NCI-H524 treated with DMSO at 0.1 percent for 48 hours (cell line): ENCODE measurements at places on chromosomes 4 and X.

- no peak for DNase-seq
Observed at GRCh38 chr4:8866828-8867623, 4.6 kb downstream of the HMX1 start.

DNA sequence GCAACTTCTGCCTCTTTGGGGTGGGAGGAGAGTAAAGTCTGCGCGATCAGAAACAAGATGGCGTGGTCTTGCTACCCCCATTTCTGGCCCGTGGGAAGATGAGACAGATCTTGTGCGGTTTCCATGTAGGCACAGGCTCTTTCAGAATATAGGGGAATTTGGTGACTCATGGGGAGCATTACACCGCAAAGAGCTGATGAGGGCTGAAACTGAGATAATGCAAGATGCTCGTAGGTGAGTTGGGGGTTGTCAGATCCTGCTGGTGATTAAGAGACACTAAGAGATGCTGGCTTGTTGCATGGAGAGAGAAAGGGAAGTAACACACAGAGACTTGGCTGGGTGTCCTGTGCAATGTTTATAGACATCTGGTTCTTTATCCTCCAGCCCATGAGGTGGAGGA, 1.5 kb downstream of the EVC start:
- no peak for DNase-seq

- DNase-seq: no peak
Observed at GRCh38 chr4:176717237-176717636, 75.5 kb downstream of the VEGFC start.

DNA sequence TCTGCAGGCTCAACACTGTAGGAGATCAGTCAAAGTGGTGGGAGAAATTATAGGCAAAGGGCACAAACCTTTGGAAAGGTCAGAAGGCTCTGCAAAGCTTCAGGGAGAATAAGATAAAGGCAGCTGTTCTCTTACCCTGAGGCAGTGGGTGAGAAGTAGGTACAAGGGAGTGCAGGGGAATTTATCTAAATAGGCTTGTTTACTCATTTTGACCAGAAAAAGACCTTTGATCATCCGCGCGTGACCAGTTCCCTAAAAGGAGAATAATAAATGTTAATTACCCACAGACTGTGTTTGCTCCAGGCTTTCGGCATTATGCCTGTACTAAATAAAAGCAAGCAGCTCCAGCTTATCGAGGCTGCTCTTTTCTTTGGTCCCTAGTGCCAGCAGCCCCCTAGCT, 9.3 kb downstream of the FGFBP2 start:
- DNase-seq: no peak

- DNase-seq: no peak
Observed at GRCh38 chr4:109191216-109191615, 111.2 kb downstream of the COL25A1 start.

- peak; percentile 46 for DNase-seq
Observed at GRCh38 chrX:13266641-13267345, 53.1 kb downstream of the ATXN3L start.

DNA sequence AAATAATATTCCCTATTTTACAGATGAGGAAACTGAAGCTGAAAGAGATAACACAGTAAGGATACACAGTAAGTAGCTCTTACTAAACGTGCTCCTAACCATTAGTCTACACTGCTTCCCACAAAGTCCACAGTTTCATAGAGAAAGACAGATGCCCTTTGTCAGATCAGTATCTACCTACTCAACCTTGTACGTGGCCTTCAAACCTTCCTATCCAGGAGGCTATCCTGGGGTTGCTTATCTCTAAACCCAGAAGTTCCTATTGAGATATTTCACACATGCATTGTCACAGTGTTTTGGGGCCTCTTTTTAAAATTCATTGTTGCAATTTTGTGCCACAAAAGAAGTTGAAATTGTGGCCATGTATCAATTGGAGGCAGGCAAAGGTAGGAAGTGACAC, 208.0 kb downstream of the ENOX2 start:
- DNase-seq: no peak

DNA sequence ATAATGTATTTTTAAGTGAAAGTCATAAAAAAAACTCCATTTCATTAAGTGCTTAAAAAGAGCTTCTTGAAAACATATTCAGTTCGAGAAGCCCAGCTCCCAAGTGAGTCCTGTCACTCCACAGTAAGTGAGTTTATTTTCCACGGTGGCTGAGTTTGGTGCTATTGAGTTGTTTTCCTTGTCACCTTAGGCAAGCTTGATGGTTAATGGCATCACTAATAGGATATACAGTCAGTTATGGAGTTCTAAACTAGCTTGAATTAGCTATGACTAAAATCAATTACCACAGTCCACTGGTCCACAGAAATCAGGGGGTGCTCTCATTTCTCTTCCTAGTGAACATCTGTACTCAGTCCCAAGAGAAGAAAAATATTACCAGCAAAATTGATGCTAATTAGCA, 1526.2 kb upstream of the IGFBP7 start:
- no peak for DNase-seq

GRCh38 chrX:13051529-13052172, 7.2 kb upstream of the FAM9C start:
- DNase-seq: no peak

- DNase-seq: no peak
Observed at GRCh38 chr4:94802091-94802490, 44.3 kb downstream of the BMPR1B start.

DNA sequence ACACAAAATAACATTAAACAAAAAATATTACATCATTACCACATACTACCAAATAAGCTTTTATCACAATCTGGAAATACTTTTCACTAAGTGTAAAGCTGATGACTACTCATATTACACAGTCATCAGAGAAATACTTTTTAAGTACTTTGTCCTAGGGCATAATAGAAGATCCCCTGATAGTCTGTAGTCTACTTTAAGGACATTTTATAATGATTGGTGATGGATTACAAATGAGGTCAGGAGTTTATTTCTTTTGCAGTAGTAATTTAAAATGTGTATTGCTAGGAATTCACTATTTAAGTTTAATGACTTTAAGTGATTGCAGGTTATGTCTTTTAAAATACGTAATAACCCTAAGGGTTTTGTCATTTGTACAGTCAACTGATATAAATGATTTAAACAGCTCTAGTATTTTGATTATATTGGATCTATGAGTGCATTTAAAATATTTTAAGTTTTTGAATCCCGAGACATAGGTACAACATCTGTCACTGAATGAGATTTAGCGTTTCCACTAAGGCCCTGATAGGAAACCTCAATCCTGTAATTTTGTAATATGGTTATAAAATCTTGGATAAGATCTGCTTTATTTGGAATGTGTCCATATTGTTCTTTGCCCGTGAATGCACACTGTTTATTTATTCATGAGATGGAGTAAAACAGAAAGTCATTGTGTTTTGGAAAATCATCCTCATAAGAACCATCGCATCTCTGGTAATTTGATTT, 189.5 kb downstream of the ARAP2 start:
- no peak for DNase-seq

GRCh38 chr4:129614611-129615010, 518.7 kb downstream of the C4orf33 start:
- no peak for DNase-seq

DNA sequence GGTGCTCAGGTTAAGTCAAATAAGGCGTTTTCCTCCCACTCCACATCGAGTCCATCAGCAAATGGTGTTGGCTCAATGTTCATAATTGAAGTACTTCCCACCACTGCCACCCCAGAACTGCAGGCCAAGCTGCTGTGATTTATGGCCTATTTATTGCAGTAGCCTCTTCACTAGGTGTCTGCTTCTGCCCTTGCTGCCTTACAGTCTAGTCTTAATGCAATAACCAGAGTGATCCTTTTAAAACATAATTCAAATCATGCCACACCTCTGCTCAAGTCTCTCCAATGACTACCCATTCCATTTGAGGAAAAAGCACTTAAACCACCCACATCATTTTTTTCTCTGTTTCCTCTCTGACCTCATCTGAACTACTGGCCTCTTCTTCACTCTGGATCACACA, 220.3 kb downstream of the KCNIP4 start:
- no peak for DNase-seq

- DNase-seq: no peak
Observed at GRCh38 chr4:15779809-15780208, 1.7 kb downstream of the CD38 start.

DNA sequence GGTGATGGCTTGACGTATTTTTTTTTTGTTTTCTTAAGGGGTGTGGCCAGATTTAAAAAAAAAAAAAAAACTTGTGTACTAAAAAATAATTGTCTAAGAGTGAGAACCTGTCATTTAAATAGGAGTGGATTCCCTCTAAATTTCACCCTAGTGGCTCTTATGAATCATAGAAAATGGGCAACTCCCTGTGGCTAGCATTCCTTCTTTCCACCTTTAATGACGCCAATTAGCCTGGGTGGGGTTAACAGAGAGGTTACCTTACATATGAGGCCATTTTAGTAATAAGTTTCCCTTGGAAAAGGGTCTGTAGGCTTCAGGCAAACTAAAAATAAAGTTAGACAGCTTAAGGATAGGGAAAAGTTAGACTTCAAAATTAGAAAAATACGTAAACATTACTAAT, 223.5 kb upstream of the FAM241A start:
- no peak for DNase-seq

GRCh38 chr4:2364654-2365053, 53.8 kb downstream of the ZFYVE28 start:
- no peak for DNase-seq

DNA sequence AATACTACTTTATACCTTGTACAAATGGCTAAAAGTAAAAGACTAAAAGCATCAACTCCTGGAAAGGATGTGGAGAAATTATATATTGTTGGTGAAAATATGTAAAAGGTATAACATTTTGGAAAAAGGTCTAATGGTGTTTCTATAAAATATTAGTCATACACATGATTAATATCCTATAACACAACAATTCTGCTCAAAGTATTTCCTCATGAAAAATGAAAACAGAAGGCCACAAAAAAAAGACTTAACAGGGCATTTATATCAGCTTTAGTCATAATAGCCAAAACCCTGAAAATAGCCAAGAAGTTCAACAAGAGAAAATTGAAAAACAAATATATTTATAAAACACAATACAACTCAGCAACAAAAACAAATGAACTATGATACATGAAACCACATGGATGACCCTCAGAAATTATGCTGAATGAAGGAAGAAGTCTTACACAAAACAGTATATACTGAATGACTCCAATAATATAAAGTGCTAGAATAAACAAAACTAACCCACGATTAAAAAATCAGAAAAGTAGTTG, 38.8 kb downstream of the TBCK start:
- no peak for DNase-seq

DNA sequence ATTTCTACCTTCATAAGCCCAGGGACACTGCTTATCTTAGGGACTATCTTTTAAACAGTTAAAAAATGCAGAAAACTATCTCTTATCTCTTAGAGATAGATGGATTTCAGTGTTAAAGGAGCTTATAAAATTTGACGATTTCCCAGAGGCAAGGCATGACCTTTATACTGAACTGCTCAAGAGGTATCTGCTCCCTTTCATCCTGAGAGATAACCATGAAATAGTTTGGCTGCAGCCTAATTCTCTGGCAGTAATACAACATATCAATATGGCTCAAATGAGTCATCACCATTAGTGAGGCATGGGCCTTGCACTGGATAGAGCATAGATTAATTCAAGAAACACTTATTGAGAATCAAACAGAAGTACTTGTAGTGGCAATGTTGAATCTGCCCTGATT, 348.2 kb upstream of the GRIA3 start:
- DNase-seq: no peak

- DNase-seq: no peak
Observed at GRCh38 chrX:97766501-97767095, 882.9 kb downstream of the RPA4 start.

- no peak for DNase-seq
Observed at GRCh38 chr4:41881981-41882624, 53.1 kb upstream of the TMEM33 start.

DNA sequence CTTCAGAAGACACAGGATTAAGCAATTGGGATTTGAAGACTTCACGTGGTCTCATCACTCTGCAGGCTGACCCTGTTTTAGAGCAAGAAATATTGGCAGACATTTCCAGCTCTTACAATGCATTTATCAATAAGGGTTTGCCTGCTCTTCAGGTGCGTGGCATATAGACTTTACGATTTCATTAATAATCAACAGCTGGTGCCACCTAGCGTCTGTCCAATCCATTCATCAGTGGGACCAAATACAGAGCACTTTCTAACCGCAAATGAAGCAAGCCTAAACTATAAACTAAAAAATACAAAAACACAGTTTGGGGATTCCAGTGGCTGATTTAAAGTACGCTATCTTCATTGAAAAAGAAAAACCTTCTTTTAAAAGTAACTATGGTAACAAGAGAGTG, 125.4 kb upstream of the DMD start:
- DNase-seq: no peak

DNA sequence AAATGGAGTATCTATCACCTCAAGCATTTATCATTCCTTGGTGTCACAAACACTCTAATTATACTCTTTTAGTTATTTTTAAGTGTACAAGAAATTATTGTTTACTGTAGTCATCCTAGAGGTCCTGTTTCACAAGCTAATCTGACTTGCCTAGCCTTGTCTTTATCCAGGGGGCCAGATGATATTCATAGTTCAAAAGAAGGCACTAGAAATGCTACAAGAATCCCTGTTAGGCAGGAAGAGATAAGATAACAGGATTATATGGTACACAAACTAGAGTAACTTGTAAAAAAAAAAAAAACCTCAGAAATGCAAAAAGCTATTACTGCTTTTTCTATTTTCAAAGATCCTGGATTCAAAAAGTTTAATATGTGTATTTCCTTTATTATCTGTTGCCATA, 95.8 kb downstream of the MBNL3 start:
- no peak for DNase-seq

GRCh38 chrX:20315140-20315539, 48.4 kb upstream of the RPS6KA3 start:
- DNase-seq: no peak

- DNase-seq: no peak
Observed at GRCh38 chr4:116668190-116668589, 417.2 kb downstream of the TRAM1L1 start.

DNA sequence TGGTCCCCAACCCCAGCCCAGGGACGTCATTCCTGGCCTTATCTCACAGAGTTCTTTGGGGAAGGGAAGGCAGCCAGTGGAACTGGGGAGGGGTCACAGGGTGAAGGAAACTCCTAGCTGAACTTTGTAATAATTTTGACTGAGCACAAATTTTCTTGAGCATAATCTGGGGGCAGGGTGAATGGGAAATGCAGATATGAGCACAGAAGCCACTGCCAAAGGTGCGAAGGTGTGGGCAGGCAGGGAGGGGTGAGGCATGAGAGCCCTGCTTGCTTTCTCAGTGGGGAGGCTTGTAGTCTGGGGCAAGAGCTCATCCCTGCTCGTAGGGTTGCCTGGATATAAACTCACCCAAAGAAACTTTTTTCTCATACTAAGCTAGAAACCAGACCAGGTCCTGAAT, 34.9 kb downstream of the MGAT4D start:
- no peak for DNase-seq

- no peak for DNase-seq
Observed at GRCh38 chr4:33111117-33111516, 2390.9 kb downstream of the PCDH7 start.
